ENCODE measurements at places on chromosomes 3 and 15.
A peak's percentile ranks its signal among the peaks of the same experiment; 100 is the strongest.

DNA sequence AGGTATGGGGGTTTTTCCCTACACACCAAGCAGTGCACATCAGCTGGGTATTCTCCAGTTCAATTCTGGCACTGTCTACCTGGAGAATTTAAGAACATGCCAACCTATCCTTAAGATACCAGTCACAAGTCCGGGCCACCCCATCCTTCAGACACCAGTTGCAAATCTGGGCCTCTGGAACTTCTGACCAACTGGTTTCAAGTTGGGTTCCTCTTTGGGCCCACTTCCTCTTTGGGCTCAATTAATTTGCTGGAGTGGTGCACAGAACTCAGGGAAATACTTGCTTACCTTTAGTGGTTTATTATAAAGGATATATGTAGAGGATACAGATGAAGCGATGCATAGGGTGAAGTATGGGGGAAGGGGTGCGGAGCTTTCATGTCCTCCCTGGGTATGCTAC lies 25.3 kb downstream of the GLCE start:
- no peak for DNase-seq

- no peak for DNase-seq
Measured at GRCh38 chr3:4613366-4613765, 120.2 kb downstream of the ITPR1 start.

GRCh38 chr3:48561045-48561736 lies 2.4 kb downstream of the UCN2 start:
- peak; percentile 44 for DNase-seq

GRCh38 chr15:67945951-67946700 lies 106.3 kb upstream of the RNU6-1 start:
- peak; percentile 3 for DNase-seq

DNA sequence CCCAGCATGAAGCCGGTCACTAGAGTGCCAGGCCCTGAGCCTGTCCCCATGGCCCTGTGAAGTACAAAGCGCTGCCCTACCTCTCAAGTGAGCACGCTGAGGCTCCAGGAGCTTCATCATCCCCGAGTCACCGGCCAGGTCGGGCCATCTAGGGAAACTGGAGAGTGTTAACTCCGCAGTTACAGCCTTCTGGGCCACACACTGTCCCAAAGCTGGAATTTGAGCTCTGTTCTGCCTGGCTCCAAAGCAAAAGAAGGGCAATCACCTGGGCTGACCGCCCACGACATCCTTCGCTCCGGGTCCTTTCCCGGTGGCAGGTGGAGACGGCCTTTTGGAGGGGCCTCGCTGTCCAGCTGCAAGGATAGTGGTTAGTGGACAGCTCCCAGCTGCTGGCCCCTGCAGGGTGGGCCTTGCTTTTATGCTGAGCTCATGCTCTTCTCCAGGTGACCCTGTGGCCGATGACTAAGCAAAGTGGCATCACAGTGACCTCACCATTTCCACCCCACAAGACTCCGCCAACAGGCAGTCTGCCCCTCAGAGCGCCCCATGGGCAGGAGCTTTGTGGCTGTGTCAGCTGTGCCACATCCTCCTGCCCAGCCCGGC lies 3.5 kb upstream of the MUC4 start:
- no peak for DNase-seq

DNA sequence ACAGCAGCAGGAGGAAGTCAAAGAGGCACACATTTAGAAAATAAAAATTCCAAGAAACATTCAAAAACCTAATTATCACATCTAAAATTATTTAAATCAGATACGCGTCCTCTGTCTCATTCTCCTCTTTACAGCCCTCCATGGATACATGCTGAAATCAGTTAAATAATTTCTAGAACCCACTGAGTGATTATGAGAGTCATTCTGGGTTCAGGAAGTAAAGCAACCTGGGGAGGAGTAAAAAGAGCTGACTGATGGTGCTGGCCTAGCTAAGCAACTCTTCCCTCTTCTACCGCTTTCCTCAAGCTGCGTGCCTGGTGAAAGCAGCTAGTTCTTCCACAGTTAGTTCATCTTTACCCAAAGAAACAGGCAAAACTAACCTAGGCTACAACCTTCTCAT lies 48.7 kb downstream of the RAF1 start:
- no peak for DNase-seq

GRCh38 chr3:24604215-24604614 lies 109.6 kb upstream of the THRB start:
- DNase-seq: no peak

DNA sequence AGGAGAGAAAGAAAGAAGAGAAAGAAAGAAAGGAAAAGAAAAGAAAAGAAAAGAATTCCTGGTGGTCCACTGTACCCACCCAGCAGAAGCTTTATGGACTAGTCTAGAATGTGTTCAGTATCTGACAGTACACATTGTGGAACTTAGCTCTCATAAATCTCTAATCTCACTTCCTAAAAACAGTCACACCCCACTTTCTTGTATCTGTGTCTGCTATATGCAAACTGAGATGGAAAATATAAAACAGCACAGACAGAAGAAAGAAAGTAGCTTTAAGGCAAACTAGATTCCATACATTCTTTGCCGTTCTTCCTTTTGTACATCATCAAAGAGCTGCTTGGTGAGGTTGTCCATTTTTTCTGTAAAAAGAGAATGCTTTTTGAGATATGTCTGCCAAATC lies 41.1 kb upstream of the GNB5 start:
- DNase-seq: no peak

DNA sequence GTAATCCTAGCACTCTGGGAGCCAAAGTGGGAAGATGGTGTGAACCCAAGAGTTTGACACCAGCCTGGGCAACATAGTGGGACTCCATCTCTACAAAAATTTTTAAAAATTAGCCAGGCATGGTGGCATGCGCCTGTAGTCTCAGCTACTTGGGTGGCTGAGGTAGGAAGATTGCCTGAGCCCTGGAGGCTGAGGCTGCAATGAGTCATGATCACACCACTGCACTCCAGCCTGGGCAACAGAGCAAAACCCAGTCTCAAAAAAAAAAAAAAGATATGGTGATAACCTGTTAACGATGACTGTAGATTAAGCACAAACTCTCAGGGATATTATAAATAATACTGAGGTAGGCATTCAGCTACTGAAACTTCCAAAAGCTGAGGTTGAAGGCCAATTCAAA lies 107.5 kb downstream of the SLC49A4 start:
- no peak for DNase-seq

DNA sequence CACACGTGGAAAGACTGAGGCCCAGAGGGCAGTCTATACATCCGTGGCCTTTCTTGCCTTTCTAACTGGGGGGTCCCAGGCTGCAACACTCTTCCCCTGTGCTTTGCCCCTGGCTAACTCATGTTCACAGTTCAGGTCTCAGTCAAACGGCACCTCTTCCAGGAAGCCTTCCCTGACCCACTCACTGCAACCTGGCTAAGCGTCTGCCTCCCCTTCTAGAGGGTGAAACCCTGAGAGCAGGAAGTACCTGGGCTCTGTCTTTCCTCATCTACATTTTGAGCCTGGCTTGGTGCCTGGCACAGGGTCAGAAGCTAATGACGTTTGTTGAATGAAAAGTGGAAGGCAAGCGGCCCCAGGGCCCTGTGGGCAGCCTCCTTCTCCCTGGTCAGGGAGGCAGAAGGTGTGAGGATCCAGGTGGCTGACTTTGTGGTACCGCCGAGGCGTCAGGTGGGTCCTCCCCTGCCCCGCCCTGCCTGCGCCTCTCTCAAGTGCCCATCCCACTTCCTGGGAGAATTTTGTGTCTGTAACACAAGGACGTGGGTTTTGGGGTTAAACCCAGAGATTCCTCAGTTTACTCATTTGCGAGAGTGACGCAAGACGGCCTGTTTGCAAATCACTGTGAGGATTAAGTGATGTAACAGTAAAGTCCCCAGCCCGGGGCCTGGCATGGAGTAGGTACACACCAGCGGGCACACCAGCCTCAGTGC lies 32.1 kb downstream of the DNASE1L3 start:
- DNase-seq: no peak

DNA sequence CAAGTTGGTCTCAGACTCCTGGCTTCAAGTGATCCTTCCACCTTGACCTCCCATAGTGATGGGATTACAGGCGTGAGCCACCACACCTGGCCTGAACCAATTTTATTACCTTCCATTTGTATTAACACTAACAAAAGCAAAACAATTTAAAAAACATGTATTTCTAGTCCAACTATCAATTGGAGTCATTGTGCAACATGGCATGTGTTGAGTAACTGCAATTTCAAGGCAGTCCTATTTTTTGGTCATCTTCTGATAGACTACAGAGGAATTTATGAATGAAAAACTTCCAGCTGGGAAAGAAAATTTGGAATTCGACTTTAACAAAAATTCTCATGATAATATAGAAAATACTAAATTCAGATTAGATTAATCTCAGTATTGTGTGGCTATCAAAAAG lies 16.8 kb downstream of the SPTSSB start:
- no peak for DNase-seq

DNA sequence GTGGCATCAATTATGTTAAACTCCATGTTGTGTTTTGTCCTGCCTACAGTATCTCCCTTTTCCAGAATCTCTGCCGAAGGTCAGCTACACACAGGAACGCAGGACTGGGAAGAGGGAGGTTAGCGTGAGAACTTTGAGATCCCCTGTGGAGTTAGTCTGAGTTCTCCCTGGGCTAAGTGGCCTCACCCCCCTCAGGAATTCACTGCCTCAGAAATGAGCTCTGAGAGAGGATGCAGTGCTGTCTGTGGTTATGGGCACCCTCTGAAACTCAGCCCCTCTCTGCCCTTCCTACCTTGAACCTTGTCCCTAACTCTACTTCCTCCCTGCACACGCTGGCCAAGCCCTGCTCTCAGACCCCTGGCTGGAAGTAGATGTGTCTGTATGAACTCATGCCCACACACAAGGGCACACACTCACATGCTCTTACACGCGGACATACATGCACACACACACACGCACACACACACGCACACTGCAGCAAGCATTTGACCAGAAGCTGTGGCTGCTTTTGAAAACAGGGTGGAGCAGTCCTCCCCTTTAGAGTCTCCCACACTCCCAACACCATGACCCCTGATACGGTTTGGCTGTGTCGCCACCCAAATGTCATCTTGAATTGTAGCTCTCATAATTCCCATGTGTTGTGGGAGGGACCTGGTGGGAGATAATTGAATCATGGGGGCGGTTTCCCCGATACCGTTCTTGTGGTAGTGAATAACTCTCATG lies 5.3 kb upstream of the VIPR1 start:
- no peak for DNase-seq

Measured in NCI-H146 (cell line).